ENCODE measurements at places on chromosomes 13 and 19. TPM values are rescaled to one million over a fixed set of nuclear protein-coding genes. Genes with fewer than 3 reads are reported as not detected.

- DNase-seq, result peak; percentile 68
These were observed 2.6 kb downstream of the MED26 start for GRCh38 chr19:16625163-16625958.

- DNase-seq, result peak; percentile 96
These were observed 1.4 kb upstream of the RAVER1 start for GRCh38 chr19:10334588-10335351.

The CTXN1 gene
- total RNA-seq, result 4.3 TPM

- DNase-seq, result no peak
These were observed 15.9 kb upstream of the EFNB2 start for GRCh38 chr13:106551350-106551749.

GRCh38 chr13:74820809-74821208 is 661.2 kb downstream of the TBC1D4 start:
- no peak for DNase-seq

- peak; percentile 95 for DNase-seq
These were observed at the start of gene ZFP30 for GRCh38 chr19:37655301-37655688. Gene ZFP30 (minus strand): TSS chr19:37655465. CDS start chr19:37647822, 7,643 bp downstream.

GRCh38 chr19:610801-611480 is 21.3 kb downstream of the HCN2 start:
- DNase-seq, result no peak

DNA sequence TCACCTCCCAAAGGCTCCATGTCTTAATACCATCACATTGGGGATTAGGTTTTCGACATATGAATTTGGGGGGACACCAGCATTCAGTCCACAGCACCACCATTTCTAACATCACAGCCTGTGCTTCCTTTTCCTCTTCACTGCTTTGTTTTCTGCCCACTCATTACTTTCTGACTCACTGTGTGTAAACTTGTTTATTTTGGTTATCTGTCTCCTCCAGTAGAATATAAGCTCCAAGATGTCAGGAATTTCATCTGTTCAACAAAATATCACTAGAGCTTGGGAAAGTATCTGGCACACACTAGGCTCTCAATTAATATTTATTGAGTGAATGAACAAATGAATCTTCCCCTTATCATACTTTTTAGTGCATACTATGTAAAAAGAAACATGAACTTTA is 152.0 kb downstream of the NUFIP1 start:
- DNase-seq, result no peak

GRCh38 chr13:25887962-25888655 is 163.7 kb downstream of the SHISA2 start:
- peak; percentile 57 for DNase-seq

GRCh38 chr13:98184792-98185191 is 7.7 kb upstream of the RNF113B start:
- no peak for DNase-seq

GRCh38 chr13:110109140-110109783 is 197.7 kb downstream of the COL4A1 start:
- DNase-seq, result no peak

DNA sequence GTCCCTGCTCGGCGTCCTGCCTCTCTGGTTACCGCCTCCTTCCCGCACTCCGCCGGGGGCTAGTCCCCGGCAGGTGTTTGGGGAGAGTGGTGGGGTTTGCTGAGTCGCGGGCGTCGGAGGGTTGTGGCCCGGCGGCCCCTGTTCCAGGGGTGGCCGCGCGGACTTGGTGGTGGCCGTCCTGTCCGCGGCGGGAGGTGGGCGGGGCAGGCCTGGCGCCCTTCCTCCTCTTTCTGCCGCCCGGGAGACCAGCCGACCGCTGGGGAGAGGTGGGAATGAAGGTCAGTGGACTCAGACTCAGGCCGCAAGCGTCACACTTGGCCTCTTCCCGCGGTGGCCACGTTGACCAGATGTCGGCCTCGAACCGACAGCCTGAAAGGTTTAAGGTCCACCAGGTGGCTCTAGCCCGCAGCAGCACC is 61.8 kb downstream of the ZNF723 start:
- no peak for DNase-seq

- DNase-seq, result no peak
These were observed 20.0 kb downstream of the SIN3B start for GRCh38 chr19:16849168-16849567.

The SWSAP1 gene
- 1.1 TPM for total RNA-seq

The SPRY2 gene
- total RNA-seq, result 49.8 TPM

DNA sequence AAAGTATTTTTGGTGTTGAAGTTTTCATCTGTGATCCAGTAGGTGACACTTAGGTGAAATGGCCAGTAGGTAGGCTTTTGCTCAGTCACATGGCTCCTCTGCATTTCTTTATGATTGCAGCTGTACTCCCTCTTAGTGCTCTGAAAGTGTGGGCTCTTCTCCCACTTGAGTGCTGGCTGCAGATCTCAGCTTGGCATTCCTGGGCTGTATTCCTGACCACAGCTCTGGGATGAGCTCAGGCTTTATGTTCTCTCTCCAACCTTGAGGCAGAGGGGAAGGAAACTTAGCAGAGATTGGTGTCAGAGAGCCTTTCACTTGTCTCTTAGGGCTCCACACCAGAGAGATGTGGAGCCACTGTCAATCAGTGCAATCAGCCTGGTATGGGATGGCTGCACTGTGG is 254.3 kb downstream of the NDFIP2 start:
- DNase-seq, result no peak

- no peak for DNase-seq
These were observed 8.9 kb upstream of the FARP1 start for GRCh38 chr13:98133946-98134345.

The CLEC11A gene
- total RNA-seq, result 24.6 TPM

The ACP5 gene
- total RNA-seq, result 184 TPM
